ENCODE measurements at places on chromosomes 2 and 18.

DNA sequence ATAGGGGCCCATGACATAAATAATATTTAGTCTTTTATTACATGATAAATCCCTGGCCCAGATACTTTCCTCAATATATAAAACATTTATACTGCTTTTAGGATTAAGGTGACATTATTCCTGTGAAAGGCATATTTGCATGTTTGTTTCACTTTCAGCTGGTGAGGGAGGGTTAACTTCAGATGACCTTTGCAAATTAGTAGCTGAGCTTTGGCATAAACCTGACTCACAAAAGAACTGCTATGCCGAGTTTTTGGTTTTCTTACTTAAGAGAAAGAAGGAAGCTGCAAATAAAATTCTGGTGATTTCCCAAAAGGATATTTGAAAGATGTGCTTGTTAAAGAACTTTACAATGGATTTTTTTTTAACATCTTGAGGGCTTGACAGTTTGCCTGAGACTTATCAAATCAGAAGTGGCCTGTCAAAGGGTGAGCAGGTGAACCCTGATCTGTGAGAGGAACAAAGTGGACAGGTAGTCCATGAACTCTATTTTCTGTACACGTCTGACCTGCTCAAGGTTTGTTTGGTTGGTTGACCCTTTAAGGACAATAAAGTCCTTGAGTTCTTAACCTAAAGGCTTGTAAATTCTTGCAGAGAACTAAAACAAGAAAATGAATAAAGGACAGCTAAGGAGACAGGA, 93.5 kb downstream of the FAM124B start:
- DNase-seq, result no peak

DNA sequence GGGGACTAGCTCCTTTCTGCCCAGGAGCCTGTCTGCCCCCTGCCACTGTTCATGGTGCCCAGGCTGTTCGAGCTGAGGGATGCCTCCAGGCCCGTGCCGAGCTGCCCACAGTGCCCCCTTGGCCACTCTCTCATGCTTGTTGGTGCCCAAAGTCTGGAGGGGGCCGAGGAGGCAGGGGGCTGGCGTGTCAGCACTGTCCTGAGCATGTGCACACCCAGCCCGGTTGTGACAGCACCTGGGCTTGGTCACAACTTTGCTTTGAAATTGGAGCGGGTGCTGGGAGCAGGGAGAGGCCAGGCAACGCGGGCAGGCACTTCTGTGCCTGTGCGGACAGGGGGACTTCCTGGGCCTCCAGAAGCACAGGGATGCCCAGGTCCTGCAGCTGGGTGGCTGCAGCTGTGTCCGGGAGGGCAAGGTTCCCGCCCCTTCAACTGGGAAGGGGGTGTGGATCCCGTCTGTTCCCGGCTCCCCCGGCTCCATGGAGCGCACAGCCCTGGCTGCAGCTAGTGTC, 22.2 kb upstream of the RAPGEF4 start:
- no peak for DNase-seq

GRCh38 chr2:167510071-167510759, 621.9 kb downstream of the XIRP2 start:
- no peak for DNase-seq

DNA sequence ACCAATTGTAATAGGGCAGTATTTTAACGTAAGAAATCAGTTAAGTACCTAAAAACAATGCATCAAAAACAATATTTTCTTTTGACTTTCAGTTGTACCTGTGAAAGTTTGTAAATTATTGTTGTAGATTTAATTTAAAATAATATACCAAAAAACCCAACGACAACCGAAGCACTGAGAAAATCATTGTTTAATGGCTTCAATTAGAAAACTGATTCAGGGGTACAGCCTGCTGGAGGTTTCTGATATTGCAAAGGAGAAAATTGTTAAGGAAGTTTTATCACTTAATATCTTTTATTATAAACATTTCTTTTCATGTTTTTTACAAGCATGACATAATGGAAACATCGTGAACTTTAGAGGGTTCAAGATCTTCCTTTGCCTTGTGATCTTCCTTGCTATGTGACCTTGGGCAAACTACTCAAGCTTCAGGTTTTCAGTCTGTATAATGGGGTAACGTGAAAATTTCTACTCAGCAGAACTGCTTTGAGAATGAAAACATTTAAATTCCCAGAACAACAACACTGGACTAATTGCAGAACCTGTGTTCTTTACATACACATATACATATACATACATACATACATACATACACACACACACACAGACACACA, 76.3 kb upstream of the GLS start:
- no peak for DNase-seq

GRCh38 chr2:226190479-226191252, 609.0 kb downstream of the IRS1 start:
- no peak for DNase-seq

DNA sequence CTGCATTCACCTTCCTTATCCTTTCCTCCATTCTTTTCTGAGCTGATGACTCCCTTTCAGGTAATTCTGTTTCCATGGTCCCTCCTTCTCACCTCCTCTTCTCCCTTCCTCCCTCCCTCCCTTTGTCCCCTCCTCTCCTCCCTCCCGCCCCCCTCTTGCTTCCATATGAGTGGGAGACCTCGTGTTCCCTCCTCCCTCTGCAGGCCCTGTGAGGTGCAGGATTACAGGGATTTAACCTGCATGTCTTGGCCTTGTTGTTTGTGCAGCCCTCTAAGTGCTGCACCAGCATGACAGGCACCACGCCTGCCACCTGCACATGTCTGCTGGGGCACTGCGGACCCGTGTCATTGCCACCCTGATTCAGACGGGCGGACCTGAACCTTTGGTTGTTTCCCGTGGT, 103.1 kb downstream of the SNTG2 start:
- no peak for DNase-seq

DNA sequence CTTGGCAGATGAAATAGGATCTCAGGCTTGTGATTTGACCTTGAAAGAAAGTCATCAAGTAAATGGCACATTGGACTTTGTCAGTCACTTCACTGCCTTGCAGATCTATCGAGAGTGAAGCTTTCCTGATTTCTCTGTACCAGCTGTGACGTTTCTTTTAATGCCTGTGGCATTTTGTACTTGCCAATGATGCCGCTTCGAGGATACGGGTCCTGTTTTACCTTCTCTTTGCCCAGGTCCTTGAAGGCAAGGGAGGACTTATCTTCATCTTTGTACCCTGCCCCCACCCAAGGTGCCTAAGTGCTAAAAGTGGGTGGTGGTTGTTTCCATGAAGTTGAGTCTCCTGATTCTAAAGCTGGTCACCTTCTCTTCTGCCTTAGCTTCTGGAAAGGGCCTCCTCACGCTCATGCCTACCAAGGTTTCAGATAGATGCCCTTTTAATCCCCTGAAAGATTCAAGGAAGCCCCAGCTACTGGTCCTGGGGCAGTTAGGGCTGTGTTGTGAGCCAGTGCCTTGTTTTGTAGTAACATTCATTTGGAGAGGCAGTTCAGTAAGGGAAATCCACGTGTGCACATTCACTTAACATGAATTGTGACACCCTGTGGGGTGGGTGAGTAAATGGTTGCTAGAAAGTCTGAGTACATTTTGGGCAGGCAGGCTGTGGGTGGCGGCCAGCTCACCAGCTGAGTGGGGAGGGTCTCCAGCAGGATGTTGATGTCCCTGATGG, 6.1 kb downstream of the LBH start:
- DNase-seq, result no peak

DNA sequence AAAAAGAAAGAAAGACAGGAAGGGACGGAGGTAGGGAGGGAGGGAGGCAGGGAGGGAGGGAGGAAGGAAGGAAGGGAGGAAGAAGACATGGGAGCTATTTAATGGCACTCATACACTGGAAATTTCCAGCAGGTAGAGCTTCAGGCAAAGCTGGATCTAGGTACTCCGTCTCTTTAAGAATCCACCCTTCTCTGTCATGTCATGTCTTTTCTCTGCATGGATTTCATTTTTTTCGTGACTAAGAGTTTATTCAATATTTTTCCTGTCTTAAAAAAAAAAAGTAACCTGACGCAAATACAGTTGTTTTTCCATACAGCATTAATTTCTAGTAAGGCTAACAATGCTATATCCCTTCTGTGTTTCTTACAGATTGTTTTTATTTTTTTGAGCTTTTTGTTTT, 56.3 kb upstream of the MCFD2 start:
- no peak for DNase-seq

DNA sequence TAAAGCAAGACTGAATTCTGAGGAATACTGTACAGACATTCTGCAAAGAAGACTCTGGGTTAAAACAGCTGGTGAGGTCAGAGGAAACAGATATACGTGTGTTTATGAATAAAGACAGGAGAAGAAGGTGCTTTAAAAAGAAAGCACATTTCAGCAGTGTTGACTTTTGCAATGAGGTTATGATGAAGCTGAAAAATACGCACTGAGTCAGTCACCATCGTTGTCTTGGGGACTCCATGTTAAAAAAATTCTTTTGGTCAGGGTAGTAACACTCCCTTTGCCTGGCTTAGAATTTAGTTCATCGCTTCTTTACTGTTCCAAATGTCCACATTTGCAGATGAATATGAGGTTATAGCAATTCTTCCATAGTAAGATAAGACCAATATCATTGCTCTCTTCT, 1049.0 kb downstream of the TSN start:
- DNase-seq, result no peak

GRCh38 chr2:33221046-33221784, 255.2 kb upstream of the RASGRP3 start:
- DNase-seq, result no peak

DNA sequence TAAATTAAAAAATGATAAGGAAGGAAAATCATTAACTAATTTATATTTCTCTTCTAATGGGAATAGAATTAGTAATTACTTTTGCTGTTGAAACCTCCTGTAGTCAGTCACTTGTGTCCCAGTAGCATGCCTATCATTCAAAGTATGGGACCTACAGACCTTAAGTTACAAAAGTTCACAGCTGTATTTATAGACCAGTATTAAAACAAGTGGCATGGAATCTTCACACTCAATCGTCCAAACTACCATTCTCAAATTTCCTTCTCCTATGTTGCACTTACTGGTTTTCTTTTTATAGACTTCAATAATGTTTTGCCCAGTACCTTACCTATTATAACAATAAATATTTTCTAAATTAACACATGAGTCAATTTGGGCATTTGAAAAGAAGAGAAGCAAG, 639.9 kb downstream of the ERBB4 start:
- DNase-seq, result no peak

DNA sequence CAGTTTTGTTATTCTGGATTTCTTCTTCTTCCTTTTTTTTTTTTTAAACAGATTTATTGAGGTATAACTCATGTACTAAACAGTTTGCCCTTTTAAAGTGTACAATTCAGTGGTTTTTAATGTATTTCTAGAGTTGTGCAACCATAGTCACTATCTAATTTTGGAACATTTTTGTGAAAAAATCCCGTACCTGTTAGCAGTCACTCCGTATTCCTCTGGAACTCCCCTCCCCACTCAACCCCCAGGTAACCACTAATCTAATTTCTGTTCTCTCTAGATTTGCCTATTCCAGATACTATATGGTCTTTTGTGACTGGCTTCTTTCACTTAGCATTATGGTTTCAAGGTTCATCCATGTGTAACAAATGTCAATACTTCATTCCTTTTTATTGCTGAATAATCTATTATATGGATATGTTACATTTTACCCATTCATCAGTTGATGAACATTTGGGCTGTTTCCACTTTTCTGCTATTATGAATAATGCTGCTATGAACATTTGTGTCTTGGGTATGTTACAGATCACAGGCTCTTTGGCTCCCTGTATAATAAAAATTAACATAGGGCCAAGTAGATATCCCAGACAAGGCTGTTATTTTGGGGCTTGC, 21.9 kb downstream of the EHBP1 start:
- no peak for DNase-seq

GRCh38 chr2:225806105-225806504, 406.6 kb downstream of the NYAP2 start:
- DNase-seq, result no peak

DNA sequence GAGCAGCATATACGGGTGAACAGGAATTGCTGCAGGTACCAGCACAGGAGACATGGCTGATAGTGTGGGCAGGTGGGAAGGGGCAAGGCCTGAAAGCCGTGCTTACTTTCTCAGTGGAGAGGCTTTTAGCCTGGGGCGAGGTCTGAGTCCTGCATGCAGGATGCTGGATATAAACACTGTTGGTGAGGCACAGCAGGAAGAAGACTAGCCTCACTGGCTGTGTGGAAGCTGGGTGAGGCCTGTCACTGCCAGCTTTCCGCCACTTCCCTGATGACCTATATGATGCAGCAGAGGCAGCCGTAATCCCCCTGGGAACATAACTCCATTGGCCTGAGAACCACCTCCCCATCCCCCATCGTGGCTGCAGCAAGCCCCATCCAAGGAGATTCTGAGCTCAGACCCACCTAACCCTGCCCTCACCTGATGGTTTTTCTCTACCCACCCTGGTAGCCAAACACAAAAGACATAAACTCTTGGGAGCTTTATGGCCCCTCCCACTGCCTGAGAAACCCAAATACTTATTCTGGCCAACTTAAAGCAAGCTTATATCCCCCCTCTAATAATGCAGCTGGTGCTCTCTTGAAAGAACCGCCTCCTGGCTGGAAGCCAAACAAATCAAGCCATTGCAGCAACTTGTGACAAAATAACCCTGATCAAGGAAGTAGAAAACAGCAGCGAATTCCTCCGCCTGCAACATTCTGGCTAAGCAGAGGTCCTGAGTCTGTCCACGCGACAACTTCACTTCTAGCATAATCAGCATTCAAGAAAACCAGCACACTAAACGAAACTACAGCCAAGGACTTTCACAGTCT, 54.6 kb upstream of the DSC1 start:
- no peak for DNase-seq

DNA sequence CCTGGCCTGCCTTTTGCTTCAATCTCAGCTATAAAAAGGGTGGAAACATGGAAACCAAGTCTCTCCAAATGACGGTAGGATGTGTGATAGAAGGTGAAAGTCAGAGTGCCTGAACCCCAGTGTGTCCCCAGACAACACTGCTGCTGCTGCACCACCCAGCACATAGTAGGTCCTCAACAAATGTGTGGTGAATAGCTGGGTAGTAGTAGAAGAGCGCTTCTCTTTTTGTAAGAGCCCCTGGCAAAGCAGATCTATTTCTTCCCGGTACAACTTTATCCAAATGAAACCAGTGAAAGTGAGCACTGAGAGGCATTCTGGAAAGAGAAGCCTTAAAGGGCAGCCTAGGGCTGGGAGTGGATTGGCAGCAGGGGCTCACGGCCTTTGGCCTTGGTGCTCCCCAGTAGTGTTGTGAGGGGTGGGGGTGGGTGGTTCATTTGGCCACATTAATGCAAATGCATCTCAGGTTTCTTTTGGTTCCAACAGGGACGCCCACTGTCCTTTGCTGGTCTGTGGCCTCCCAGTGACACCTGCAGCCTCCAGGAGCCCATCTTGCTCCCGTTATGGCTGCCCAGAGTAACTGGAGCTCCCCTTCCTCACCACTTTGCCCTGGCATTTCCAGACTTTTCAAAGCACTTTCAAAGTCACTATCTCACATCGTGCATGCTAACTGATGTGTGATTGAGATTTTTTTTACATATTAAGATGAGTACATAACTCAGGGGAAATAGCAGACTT, 304.3 kb upstream of the EPAS1 start:
- no peak for DNase-seq

GRCh38 chr2:232571026-232571474, 20.6 kb downstream of the EIF4E2 start:
- no peak for DNase-seq

DNA sequence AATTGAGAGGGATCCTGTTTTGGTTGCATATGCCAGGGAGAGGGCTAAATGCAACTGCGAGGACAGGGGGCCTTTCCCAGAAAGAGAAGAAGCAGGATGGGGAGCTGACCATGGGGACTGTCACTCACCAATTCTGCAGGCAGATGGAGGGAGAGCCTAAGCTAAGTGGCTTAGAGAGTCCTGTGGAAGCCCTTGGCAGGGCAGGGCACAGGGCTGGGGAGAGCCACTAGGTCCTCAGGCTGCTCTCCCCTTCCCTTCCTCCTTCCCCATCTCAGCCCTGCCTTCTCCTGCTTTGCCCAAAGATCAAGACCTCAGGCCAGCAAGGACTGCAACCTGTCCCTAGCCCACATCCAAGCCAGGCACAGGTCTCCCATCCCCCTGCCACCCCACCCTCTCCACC, 24.4 kb upstream of the CATIP start:
- DNase-seq, result no peak
